ENCODE measurements at places on chromosomes 4 and X.

DNA sequence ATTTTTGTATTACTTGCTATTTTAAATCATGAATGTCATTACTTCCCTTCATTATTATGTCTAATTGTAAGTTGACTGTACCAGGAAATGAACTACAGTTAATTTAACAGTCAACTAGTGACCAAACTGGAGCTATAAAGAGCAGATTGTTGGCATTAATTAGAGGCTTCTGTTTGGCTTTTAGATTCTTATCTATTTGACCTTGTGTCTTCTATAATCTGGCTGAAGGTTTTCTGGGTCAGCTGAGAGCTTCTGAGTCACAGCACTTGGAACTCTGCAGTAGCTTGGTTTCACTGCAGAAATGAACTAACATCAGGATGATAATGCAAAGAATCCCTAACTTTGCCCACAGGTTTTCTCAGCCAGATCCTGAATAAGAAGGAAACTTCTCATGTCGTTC, 169.2 kb upstream of the LEF1 start:
- DNase-seq, result no peak

DNA sequence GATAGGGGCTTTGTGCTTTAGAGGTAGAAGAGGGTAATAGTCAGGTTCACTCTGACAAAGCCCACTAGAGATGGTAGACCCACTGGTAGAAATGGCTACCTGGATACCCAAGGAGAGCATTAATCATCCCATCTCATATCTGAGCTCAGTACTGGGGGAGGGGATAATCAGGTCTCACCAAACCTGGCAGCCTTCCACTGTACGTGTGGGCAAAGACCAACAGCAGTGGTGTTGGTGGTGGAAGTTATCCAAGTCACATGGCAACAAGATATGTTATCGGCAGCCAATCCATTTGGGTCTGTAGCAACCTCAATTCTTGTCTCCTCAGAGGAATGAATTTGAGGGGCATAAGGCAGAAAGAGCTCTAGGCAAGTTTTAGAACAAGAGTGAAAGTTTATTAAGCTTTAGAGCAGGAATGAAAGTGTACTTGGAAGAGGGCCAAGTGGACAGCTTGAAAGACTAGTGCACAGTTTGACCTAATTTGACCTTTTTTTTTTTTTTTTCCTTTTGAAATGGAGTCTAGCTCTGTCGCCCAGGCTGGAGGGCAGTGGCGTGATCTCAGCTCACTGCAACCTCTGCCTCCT, 67.0 kb upstream of the CXCL13 start:
- no peak for DNase-seq

DNA sequence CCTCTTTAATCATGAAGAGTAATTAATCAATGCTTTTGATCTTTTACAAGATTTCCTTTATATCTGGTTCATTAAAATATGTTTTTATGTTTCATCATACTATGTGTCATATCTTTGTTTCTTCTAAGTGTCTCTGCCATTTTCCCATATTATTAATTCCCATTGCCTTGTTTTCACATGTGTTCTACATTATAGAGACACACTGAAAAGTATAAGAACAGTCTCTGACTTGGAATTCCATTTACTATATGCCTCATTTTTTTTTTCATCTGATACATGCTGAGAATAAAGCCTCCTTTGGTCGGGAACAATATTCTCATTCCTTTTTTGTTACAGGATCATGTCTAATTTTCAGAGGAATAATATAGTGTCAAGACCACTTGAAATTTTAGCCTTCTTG, 4.3 kb downstream of the BANK1 start:
- no peak for DNase-seq

DNA sequence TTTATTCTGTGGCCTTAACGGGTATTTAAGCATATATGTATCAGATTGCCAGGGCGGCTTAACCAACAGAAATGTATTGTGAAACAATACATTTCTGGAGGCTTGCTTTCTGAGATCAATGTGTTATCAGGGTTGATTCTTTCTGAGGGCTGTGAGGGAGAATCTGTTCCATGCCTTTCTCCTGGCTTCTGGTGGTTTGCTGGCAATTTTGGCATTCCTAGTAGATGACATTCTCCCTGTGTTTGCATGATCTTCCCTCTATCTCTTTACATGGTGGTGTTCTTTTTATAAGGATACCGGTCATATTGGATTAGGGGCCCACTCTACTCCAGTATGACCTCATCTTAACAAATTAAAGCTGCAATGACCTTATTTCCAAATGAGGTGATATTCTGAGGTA, 16.9 kb upstream of the CEP135 start:
- no peak for DNase-seq

- no peak for DNase-seq
These were observed 93.2 kb upstream of the NKX1-1 start for GRCh38 chr4:1499465-1499864.

DNA sequence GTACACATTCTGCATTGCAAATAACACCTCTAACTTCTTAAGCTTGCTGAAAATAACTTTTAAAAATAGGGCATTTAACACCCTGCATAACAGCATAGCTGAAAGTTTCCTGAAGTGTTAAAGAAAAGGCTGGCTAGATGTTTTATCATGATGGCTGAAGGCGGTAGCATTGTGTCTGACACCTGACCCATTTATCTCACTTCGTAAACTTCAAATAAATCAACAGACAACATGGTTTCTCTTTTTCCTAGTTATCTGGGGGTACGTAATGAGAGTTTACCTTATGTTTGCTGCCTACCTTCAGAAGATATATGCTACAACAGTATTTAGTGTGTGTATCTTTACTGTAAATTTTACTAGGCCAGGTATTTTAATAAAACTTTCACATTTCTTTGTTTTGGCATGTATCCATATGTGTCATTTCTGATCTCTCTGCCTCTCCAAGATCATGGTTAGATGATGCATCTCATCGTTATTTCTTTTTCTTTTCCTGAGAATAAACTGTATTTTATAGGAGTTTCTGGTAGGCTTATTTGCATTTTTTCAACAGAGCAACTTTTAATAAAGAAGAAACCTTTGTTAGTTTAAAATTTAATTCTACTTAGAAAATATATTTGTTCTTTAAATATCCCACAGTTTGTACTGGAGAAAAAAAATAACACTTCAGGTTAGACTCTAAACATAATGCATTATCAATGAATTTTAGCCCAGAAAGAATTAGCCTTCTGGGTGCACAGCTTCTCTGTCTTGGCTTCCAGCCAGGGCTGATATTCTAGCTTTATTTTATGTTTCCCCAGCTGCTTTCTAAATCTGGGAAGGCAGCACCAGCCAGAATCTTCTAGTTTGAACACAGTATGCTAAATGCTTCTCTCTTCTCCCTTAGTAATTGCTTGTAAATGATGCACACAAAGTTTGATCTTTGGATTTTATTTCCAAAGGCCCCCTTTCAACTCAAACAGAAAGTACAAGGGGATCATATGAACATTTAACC, 2.9 kb downstream of the NDST4 start:
- DNase-seq, result no peak

GRCh38 chr4:141658309-141658708, 21.9 kb downstream of the IL15 start:
- no peak for DNase-seq

- no peak for DNase-seq
These were observed 75.0 kb upstream of the FAM9C start for GRCh38 chrX:13119386-13119785.

GRCh38 chrX:41043674-41044345, 41.4 kb upstream of the USP9X start:
- no peak for DNase-seq

DNA sequence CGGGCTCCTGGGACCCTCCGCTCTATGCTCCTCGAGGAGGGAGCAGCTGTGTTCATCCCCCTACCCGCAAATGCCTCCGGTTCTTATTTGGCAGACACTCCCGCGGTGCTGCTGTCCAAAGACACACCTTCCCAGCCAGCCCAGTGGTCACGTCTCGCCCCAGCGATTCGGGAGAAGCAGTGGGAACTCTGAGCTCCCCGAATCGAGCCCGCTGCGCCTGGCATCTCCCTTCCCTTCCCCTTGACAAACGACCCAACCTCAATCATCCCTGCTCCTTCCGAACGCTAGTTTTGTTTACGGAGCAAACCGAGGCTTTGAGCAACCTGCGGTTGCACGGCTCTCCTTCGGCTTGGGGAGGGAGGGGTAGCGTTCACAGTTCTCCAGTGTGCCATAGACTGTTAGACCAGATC, 317 bp upstream of the FRMPD4 start:
- no peak for DNase-seq

- DNase-seq, result no peak
These were observed 2.6 kb upstream of the EREG start for GRCh38 chr4:74362347-74362746.

DNA sequence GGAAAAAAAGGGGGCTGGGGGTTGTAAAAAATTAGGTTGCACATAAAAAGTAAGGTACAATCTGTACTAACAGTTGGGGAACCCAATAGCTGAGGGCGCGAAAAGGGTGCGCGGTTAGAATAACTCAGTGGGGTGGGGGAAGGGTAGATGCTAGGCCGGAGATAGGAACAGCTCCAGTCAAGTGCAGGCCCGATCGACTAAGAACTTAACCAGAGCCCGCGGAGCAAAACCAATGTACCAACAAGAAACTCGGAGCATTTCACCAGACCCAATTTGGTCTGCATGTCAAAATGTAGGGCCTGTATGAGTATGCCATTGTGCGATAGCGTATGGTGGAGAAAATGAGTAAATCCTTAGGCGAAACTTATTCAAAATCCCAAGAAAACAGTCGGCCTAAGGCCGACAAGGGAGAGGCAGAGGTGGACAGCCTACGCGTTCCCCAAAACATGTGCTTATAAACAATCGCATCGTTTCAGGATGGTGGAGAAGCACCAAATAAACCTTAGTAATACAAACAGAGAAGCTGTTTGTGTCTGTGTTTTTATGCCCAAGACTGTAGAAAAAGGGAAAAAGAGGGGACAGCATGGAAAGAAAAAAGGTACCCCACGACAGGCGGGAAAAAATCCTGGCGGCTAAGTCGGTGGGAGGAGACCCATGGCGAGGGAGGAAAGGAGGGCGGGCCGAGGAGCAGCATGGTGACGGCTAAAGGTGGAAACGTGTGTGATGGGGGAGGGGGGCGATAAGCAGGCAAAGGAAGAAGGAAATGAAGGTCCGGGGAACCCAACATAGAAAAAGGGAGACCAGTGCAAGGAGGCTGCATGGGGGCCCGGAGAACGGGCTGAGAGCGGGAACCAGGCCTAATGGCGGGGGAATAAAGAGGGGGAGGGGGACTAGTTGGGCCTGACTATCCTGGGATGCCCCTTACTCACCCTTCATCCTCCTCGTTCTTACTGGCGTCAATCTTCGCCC, 990 bp downstream of the HNRNPD start:
- peak; percentile 58 for DNase-seq

- DNase-seq, result no peak
These were observed 98.8 kb downstream of the CDS1 start for GRCh38 chr4:84681486-84682274.

GRCh38 chr4:147994076-147994475, 262.2 kb downstream of the ARHGAP10 start:
- no peak for DNase-seq

DNA sequence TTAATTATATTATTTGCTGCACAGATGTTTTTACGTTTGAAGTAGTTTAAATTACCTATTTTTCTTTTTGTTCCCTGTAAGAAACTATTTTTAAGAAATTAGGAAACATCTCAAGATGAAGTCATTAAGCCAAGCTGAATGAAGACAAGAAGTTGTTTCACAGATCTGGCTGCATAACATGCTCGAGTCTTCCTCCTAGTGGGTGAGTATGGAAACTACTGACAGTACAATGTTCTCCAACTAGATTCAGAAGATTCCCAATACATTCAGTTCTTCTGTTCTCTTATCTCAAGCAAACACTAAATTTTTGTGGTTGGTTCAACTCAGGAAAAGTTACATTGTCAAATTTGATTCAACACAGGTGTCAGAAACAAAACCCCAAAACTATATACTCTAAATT, 256.8 kb upstream of the VCX start:
- no peak for DNase-seq

- no peak for DNase-seq
These were observed 252.5 kb downstream of the GRIA3 start for GRCh38 chrX:123436512-123437136.

DNA sequence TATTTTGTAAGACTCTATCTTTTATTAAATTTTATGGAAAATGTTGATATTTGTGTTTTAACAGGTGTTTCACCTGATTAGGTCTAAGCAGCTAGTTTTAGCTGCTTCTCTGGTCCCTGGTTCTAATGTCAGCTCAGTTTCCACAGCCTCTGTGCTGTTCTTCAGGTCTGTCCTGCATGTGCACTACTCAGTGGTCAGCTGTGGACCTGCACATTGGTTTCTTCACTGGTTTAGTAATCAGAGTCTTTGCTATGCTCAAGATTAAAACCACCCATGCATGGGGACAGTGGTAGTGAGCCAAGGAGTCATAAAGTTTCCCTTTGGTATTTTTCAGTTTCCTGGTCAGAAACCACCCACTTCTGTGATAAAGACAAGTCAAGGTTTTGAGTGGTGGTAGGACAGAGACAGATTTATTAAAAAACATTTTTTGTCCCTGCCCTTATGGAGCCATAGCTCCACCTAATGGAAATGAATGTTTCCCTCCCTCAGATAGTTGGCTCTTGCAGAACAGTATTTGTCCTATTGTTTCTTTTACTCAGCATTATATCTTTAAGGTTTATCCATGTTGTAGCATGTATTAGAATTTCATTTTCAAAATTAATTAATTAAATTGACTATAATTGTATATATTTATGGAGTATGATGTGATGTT, 36.8 kb upstream of the VBP1 start:
- no peak for DNase-seq

- DNase-seq, result no peak
These were observed 7.5 kb upstream of the FAM184B start for GRCh38 chr4:17788956-17789355.

DNA sequence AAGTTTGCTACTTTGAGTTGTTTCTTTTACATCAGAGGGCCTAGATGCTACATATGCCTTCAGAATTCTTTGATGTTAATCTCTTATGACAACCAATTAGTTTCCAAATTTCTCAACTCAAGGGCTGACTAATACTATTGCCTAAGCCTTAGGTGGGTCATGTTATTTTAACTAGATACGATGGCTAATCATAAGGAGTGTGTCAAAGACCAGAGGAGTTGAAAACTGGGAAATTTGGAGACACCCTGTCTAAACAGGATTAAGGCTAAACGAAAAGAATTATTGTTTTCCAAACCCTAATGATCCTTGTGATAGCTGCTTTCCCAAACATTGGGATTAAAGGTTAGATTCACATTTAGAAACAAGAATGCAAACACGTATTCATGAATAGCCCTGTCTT, 228.5 kb downstream of the PCDH7 start:
- no peak for DNase-seq

GRCh38 chr4:38582445-38582844, 81.6 kb upstream of the KLF3 start:
- DNase-seq, result no peak

GRCh38 chr4:139521754-139522401, 34.1 kb downstream of the SETD7 start:
- DNase-seq, result no peak
